ENCODE measurements at places on chromosomes 7 and 10.
A peak's percentile ranks its signal among the peaks of the same experiment; 100 is the strongest.

GRCh38 chr7:139936760-139937310 is 107.8 kb downstream of the TBXAS1 start:
- no peak for DNase-seq

DNA sequence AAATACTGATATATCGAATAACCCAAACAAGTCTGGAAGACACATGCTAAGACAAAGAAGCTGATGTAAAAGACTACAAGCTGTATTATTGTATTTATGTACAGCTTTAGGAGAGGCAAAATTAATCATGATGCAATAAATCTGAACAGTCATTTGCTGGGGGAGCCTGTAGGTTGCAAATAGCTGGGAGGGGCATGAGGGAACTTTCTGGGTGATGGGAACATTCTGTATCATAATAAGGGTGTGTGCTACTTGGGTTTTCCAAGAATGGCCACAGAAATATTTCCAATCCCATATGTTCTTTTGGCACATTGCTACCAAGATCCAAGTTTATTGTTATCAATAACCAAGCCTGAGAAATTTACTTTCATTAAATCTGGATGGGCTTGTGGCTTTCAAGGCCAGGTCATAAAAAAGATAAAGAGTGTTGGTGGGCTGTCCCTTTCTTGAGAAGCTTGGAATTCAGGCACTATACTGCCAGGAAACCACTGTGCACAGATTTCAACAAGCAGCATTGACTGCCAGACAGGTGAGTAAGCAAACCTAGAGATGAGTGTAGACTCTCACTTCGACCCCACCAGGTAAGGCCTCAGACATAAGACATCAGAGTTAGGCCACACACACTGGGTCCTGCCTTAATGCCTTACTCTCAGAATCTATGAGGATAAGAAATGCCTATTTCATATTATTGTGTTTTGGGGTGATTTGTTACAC is 629.7 kb upstream of the FZD8 start:
- no peak for DNase-seq

DNA sequence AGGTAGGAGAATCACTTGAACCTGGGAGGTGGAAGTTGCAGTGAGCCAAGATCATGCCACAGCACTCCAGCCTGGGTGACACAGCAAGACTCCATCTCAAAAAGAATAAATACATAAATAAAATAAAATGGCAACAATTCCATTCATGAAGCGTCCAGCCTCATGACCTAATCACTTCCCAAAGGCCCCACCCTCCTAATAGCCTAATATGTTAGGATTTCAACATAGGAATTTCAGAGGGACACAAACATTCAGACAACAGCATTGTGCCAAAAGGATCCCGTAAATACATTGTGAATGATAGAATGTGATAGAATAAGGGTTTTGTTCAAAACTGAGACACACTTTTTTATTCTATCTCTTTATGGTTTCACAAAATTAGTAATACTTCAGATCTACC is 90.3 kb downstream of the FAM107B start:
- DNase-seq, result no peak

- DNase-seq, result no peak
Measured at GRCh38 chr7:40200791-40201190, 66.0 kb downstream of the SUGCT start.

DNA sequence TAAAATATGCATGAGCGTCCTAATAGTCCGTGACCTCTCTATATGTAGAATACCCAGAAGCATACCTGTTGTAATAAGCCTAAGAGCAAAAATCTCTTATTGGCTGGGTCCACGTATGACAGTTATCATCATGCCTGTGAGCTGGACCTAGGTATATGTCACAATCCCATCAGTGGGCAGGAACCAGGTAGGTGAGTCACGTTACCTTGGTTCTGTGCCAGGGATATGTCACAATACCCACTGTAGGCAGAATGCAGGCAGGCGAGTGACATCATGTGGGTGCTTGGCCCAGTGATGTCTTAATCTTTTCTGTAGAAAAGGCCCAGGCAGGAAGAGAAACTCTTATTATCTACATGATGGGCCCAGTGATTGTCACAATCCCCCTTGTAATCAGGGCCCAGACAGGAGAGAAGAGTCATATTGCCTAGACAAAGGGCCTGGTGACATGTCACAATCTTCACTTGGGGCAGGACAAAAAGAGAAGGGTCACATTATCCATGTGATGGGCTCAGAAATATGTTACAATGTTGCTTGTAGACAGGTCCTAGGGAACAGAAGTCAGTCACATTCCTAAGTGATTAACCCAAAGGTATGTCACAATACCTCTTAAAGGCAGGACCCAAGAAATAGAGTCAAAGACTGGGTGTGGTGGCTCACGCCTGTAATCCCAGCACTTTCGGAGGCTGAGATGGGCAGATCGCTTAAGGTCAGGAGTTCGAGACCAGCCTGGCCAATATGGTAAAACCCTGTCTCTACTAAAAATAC is 12.9 kb upstream of the ZNF736 start:
- no peak for DNase-seq

- DNase-seq, result no peak
Measured at GRCh38 chr7:91911121-91911520, 29.5 kb upstream of the AKAP9 start.

DNA sequence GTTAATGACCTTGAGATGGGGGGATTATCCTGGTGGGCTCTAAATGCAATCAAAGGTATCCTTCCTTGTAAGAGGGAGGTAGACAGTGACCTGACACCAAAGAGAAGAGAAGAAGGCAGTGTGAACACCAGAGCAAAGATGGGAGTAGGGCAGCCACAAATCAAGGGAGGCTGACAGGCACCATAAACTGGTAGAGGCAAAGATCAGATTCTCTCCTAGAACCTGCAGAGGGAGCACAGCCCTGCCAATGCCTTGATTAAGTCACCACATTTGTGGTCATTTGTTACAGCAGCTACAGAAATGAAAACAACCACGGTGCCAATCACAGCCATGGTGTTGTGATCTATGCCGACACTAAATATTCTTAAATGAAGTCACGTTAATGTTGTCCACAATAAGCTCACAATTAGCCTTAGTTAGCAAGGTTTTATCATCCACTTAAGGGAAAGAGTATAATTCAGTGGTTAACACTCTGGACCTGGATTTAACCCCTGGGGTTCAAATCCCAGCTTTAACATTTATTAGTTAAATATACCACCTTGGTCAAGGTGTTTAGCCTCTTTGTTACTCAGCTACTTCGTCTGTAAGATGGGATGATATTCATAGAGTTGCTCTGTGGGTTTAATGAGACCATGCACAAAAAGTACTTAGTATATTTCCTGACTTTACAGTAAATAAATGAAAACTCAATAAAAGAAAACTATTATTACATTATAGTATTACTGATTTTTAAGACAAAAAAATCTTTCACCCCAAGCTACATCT is 70.8 kb downstream of the SGMS1 start:
- DNase-seq, result no peak

GRCh38 chr7:45224832-45225231 is 67.2 kb downstream of the RAMP3 start:
- DNase-seq, result no peak

DNA sequence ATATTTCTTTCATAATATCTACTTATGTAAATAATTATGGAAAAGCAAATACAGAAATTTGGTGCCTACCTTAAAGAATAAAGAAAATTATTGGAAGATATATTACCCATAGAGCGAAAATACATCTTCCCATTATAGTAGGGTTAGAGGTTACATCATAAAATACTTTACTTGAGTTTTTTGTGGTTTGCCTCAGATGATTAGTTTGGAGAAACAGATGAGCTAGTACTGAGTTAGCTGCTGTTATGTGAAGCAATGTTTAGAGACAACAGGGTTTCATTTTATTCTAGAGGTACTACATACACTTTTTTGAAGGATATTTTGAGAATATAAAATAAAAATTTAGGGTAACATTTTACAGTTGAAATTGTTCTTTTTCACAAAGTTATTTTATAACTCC is 2.9 kb upstream of the MLLT10 start:
- peak; percentile 61 for DNase-seq

DNA sequence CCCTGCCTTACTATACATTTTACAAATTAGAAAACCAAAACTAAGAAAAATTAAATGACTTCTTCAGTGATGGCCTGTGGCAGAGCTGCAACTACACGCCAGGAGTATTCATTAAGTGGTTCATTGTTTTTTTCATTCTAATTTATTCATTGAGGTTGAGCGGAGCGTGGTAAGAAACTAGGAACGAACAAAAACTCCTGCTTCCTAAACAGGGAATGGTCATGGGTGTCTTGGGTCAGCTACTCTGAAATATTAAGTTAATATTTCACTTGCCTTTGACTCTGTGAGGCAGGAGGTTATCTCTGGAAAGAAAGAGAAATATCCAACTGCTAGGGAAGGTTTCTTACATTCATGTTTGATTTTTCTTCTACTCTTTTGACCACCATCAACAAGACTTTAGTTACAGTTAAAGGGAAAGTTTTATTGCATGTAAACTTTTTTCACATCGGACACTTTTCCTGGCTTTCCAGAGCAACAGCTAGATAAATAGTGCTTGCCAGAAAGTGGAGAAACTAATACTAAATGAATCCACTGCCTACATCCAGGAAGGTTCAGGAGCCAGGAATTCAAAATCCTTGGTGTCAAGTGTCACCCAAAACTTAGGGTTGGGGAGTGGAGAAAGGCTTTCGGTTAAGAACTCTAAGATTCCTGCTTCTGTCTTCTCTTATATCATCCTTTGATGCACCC is 896 bp upstream of the GNG11 start:
- no peak for DNase-seq

GRCh38 chr7:130141161-130141883 is 63.9 kb downstream of the TMEM209 start:
- no peak for DNase-seq

DNA sequence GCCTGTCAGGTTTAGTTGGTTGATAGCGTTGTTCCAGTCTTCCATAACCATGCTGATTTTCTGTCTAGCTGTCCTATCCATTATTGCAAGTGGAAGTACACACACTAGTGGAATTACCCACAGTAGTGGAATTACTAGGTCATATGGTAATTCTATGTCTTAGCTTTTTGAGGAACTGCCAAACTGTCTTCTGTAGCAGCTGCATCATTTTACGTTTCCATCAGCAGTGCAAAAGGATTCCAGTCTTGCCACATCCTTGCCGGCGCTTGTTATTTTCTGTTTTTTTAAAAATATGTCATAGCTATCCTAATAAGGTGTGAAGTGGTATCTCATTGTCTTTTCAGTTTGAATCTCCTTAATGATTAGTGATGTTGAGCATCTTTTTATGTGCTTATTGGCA is 17.2 kb upstream of the RHBDD2 start:
- DNase-seq, result no peak

GRCh38 chr7:69859342-69859741 is 261.1 kb downstream of the AUTS2 start:
- DNase-seq, result no peak

GRCh38 chr7:157527686-157528085 is 190.9 kb downstream of the DNAJB6 start:
- DNase-seq, result no peak

DNA sequence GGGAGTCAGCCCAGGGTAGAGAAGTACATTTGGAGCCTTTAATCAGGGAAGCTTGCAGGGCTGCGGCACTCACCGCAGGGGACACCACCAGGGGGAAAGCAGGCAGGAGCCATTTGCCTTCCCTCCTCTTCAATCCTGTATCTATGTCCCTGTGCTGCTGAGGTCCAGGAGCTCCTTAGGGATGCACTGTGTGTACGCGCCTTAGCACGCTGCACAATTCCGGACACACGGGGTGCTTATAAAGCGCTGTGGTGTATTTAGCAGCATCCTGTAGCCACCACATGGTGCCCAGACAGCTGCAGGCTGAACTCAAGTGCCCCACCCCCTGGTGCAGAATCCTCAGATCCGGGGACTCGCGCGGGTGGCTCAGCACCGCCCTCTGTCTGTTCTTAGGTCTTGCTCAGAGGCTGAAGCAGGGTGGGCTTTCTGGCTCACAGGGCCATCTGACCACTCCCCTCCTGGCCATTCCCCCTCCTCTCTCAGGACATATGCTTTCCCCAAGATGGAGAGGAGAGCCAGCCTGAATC is 421.4 kb downstream of the SDK1 start:
- no peak for DNase-seq

DNA sequence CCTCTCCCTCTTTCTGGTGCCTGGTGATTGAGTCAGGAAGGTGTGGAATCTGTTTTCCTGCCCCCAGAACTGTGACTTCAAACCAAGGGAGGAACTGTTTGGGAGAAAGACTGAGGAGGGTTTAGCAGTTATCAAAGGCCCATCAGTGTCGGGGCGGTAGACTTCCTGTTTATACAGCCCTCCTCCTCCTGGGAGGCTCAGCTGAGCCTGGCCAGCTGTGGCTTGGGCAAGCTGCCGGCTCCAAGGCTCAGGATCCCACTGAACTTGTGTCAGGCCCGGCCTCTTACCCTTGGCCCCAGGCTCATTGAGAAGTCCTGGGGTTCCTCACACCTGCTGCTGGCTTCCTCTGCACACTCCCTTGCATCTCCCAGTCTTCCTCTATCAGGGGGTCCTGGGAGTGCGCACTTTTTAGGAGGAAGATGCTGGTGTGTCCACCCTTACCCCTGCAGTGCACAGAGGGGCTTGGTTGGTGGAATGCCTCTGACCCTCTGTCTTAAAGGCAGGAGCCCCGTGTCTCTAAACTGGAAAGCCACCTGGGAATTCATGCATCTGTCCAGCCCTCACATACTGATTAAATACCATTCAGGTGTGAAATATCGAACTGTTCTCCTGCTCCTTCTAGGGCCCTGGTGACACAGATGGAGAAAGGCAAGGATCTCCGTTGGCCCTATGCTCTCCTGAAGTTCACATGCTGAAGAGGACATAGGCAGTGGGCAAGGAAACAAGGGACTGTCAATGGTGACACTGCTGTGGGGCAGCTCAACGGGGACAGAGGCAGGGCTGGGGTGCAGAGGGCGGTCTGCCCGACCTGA is 32.4 kb downstream of the CXCL12 start:
- no peak for DNase-seq

GRCh38 chr10:27258492-27258837 is 17.9 kb upstream of the ACBD5 start:
- DNase-seq, result no peak

Measured in NCI-H1092 treated with DMSO at 0.1 percent for 48 hours (cell line).